Stimulated activated CD4-positive, alpha-beta T cell treated with anti-CD3 and anti-CD28 coated beads, Interleukin-4, amount 100 ng/mL, for 1 hour (primary cell): ENCODE measurements at places on chromosomes 2 and 18.
A peak's percentile ranks its signal among the peaks of the same experiment; 100 is the strongest.

GRCh38 chr2:44804406-44805265, 136.9 kb upstream of the SIX3 start:
- DNase-seq: no peak

DNA sequence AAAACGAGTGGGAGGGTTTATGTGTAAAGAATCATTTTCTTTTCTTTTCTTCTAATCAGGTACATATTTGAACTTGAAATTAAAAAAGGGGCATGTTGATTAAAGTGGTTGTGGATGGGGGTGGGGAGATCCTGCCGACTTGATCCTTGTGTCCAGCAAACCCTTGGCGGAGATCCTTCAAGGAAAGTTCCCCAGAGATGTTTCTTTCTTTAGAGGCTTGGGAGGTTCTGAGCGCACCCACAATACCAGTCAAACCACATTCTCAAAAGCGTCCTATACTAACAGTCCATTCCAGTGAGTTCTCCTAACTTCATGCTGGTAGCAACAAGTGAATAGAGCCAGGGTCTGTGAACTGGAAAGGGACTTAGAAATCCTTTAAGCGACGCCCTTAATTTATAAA, 49.2 kb downstream of the MYCN start:
- DNase-seq: no peak

DNA sequence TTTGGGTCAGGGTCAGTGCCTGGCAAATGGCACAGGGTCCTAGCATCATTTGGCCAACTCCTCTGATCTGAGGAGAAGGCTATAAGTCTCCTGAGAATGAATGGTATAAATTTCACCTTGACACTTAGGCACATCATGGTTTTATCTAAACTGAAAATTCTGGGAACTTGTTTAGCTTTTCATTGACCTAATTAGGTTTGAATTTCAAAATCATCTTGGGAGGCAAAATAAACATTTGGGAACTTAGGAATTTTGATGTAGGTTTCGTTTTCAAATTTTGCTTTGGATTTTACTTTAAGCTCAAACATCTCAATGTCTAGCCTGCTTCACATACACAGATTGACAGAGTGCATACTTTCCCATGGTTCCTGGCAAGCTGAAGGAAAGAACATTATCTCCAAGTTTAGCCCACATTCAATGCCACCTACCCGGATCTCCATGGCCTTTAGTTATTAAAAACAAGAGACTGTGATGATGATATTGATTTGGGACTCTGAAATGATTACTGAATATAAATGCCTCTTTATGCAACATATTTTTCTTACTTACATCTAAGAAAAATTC, 44.5 kb downstream of the MYOM1 start:
- DNase-seq: no peak

GRCh38 chr2:142724186-142724585, 153.3 kb upstream of the KYNU start:
- no peak for DNase-seq

GRCh38 chr18:27861539-27861938, 315.4 kb downstream of the CDH2 start:
- no peak for DNase-seq

- no peak for DNase-seq
Observed at GRCh38 chr2:102736110-102736409, 25.8 kb upstream of the TMEM182 start.

DNA sequence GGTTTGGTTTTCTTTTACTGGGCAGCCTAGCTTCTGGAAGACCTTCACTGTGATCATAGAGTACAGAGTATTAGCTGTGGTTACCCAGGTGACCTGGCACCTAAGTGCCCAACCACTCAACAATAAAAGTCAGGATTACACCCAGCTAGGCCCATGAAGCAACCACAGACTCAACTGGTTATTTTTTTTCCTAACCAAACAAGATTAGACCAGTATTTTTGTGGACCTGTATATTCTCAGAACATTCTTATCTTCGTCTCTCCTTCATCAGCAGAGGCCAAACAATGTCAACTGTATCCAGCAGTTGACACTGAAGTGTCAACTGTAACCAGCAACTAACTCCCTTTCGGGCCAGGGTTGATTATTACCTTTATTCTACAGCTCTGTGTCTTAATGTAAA, 289.2 kb upstream of the SLC39A10 start:
- DNase-seq: no peak

GRCh38 chr2:176162911-176163671, 6.0 kb downstream of the HOXD3 start:
- DNase-seq: no peak

GRCh38 chr2:192513575-192513974, 318.8 kb upstream of the TMEFF2 start:
- no peak for DNase-seq

DNA sequence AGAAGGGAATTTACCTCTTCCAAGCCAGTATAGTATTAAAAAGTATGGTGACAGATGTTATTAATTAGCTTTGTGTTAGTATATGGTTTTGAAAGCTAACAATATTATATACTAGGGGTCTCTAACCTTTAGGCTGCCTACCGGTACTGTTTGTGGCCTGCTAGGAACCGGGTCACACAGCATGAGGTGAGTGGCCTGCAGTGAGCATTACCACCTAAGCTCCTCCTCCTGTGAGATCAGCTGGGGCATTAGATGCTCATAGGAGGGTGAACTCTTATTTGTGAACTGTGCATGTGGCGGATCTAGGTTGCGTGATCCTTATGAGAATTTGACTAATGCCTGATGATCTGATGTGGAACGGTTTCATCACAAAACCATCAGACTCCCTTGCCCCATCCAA, 583.4 kb upstream of the CDH2 start:
- no peak for DNase-seq

GRCh38 chr2:55049043-55049820, 1.0 kb downstream of the RTN4 start:
- peak; percentile 61 for DNase-seq

- DNase-seq: no peak
Observed at GRCh38 chr2:124320051-124320688, 295.1 kb downstream of the CNTNAP5 start.

- DNase-seq: no peak
Observed at GRCh38 chr2:202135091-202135874, 62.2 kb downstream of the KIAA2012 start.

DNA sequence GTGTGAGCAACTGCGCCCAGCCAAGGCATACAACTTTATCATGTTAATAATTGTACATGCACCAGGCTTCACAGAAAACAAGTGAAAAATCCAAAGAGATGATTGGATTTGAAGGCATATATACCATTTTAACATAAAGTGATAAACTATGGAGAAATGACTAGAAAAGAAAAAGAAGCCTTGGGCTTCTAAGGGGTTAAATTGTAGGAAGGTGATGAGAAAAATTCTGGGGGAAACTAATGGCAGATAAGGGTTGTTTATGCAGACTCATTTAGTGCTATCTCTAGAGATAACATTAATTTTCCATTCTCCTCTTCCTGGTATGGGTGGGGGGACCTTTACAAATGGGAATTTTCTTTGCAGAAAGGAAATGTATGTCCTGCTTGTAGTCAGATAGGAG, 154.0 kb downstream of the TMEM17 start:
- no peak for DNase-seq

DNA sequence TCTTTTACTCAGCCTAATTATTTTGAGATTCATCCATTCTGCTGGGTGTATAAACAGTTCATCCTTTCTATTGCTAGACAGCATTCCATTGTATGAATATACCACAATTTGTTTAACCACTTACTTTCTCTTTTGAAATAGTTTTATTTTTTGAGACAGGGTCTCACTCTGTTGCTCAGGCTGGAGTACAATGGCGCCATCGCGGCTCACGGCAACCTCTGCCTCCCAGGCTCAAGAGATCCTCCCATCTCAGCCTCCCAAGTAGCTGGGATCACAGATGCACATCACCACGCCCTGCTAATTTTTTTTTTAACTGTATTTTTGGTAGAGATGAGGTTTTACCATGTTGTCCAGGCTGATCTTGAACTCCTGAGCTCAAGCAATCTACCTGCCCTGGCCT, 54.5 kb downstream of the USP37 start:
- DNase-seq: no peak

GRCh38 chr2:149741646-149742045, 154.1 kb upstream of the MMADHC start:
- DNase-seq: no peak

DNA sequence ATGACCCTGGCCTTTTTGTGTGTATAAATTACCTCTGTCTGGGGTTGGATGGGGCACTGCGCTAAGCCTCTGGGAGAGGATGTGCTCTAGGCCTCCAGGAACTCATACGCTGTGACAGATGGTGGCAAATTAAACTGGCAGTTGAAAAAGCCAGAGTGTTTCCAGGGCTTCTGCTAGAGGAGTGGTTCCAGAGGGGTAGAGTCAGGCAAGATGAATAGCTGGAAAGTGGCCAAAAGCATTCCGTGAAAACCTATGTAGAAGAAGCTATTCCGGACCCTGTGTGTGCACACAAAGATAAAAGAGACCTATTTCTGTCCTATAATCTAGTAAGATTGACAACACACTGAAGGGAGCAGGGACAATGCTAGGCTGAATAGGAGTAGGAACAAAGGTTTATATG, 84.8 kb downstream of the ACTR3 start:
- no peak for DNase-seq

DNA sequence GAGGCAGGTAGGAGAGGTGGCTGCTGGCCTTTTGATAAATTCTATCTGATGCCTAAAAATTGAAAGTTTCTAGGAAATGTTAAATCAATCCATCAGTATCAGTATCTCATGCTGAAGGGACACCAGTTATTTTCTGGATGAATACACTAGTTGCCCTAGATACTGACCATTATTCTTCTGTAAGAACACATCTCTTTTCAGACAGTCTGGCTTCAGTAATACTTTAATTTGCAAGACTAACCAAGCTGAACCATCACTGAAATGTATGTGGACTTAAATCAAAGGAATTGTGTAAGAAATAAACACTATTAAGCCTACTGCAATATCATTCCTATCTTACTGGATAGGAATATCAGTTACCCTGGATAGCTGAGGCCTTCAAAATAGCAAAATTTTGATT, 1546.3 kb downstream of the LRP1B start:
- no peak for DNase-seq

DNA sequence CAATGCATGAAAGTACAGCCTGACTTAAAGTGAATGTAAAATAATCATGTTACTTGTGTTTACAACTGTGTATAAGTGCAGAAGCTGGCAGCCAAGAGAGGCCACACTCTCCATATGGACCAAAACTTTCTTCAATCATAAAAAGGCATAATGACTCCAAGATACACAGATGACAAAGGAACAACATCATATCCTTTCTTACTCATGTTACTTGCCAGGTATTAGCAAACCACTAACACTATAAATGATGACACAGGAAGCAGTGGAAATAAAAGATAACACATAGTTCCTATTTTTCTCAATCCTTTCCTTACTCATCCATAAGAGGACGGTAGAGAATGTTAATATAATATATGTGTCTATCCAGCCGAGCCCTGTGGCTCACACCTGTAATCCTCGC, 400.0 kb upstream of the CDH2 start:
- DNase-seq: no peak

GRCh38 chr2:225788571-225789094, 389.1 kb downstream of the NYAP2 start:
- DNase-seq: no peak

DNA sequence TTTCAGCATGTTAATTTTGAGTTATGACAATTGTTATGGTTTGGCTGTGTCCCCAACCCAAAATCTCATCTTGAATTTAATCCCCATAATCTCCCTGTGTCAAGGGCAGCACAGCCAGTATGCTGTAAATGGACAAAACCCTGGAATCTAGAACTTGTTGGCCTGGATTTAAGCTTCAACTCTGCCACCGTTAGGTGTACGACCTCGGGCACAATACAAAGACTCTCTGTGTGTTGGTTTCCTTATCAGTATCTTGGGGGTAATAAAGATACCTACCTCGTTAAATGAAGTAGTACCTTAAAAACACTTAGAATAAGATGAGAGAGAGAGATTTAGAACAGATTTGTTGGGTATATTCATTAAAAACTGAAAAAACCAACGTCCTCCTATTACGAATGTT, 106.5 kb downstream of the CDH19 start:
- DNase-seq: no peak

- DNase-seq: no peak
Observed at GRCh38 chr18:13455471-13455870, 236.9 kb downstream of the LDLRAD4 start.
